Lower lobe of right lung (tissue), 2 donors: ENCODE measurements at places on chromosomes 1 and 21. TPM values are rescaled to one million over a fixed set of nuclear protein-coding genes. Genes with fewer than 3 reads are reported as not detected.

DNA sequence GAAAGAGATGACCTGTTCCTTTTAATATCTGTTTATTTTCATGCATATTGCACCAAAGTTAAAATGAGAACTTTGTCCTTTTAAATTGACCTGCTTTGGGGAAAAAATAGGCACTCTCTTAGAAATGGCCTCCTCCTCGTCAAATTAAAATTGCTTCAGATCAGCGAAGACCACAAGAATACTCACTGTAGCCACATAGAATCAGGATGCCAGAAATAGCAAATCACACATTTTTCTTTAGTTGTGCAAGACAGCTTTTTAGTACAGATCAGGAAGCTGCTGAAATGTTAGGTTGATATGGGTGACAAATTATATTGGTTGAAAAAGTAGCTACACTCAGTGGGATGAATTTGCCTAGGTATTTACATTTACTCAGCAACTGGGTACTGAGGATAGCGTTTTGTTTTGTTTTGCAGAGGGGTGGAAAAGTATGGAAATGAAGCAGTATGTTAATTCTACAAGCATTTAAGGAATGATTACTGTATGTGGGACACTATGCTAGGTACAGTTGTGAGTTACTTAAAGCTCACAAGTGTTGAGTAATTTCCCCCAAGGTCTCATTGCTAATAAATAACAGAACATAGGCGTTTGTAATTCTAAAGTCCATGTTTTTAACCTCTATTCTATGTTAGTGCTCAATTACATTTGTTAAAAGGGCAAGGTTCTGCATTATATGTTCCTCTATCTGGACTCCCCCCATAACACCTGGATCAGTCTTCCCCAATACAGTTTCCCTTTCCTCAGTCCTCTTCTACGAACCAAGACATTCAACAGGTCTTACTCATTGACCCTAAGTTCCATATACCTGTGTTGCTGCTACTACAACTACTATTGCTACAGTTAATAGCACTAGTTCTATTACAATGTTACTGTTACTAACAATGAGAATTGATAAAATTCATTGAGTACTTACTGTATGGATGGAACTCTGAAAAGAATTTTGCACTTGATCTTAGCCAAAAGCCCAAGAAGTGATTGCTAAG lies 99.4 kb upstream of the S1PR1 start:
- no peaks in the 10 kb centered on the region for H3K36me3 ChIP-seq
- DNase-seq = no peak
- H3K4me3 ChIP-seq = no peak overlapping the region
- peaks cover 22% of the 10 kb centered on the region for H3K4me1 ChIP-seq
- H3K27ac ChIP-seq = no peak overlapping the region
- no peaks in the 10 kb centered on the region for H3K27me3 ChIP-seq

MAP3K21 gene
- total RNA-seq = 9.2 TPM

GRCh38 chr1:62057230-62057629 lies 137.4 kb upstream of the L1TD1 start:
- H3K4me3 ChIP-seq = no peak overlapping the region
- H3K27ac ChIP-seq = no peak overlapping the region
- DNase-seq = no peak
- no peaks in the 10 kb centered on the region for H3K36me3 ChIP-seq
- no peaks in the 10 kb centered on the region for H3K4me1 ChIP-seq

TRPM2 gene
- 17.9 TPM for total RNA-seq

- H3K4me3 ChIP-seq = no peak overlapping the region
- no peaks in the 10 kb centered on the region for H3K4me1 ChIP-seq
- no peaks in the 10 kb centered on the region for H3K36me3 ChIP-seq
- H3K27ac ChIP-seq = no peak overlapping the region
- DNase-seq = no peak
Measured at GRCh38 chr1:165162671-165163241, 193.8 kb downstream of the LMX1A start.

KCNJ9 gene
- not detected for total RNA-seq

MTFR1L gene
- total RNA-seq = 51.1 TPM

DNA sequence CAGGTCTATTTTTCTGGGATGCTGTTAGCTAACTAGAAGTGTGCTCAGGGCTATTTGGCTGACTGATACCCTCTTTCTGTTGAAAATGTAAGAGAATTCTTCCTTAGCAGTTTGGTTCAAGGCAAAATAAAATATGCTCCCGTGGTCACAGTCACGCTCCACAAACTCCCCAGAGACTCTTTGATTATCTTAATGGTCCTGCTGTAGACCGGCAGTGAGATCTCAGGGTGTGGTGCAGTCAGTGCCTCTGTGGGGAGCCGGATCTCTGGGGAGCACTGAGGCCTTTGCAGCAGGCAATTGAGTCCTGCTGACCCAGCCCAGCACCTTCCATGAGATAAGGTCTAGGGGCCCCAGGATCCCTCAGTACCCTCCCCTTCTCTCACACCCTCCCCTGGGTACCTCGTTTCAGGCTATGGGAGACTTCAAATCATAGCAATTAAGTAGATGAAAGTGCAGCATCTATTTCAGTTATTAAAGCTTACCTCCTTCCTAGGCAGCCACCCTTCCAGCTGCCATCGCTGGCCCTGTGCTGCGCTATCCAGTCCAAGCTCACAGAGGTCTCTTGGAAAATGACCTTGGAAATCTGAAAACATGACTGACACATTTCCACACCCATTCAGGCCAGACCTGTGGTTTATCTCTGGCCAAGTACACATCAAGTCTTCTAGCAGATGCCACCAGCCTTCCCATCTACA lies 98.1 kb downstream of the SEC16B start:
- no peaks in the 10 kb centered on the region for H3K27me3 ChIP-seq
- no peak overlapping the region for H3K4me3 ChIP-seq
- H3K27ac ChIP-seq = no peak overlapping the region
- DNase-seq = no peak
- H3K36me3 ChIP-seq = no peaks in the 10 kb centered on the region
- no peaks in the 10 kb centered on the region for H3K4me1 ChIP-seq
